NCI-H510A treated with DMSO at 0.1 percent for 48 hours (cell line): ENCODE measurements at places on chromosomes 4 and X.

- no peak for DNase-seq
Measured at GRCh38 chr4:142452161-142452855, 393.8 kb downstream of the INPP4B start.

- DNase-seq, result no peak
Measured at GRCh38 chrX:131739823-131740222, 195.9 kb downstream of the OR13H1 start.

DNA sequence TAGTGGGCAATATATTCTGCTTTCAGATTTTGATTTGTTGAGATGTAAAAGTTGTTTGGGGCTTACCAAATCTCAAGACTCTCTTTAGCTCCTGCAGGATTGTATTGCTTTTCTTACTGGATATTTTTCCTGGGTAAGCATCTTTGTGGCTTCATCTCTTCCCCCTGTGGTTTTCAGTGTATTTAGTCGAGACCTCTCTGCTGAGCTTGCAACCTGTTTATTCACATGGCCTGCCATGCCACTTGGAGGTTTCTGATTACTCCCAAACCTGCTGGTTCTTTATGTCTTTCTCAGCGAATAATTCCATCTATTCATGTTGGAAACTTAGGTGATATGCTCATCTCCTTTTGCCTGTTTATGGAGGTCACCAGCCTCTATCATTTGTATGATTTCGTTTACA is 10.9 kb downstream of the CCNG2 start:
- DNase-seq, result no peak

DNA sequence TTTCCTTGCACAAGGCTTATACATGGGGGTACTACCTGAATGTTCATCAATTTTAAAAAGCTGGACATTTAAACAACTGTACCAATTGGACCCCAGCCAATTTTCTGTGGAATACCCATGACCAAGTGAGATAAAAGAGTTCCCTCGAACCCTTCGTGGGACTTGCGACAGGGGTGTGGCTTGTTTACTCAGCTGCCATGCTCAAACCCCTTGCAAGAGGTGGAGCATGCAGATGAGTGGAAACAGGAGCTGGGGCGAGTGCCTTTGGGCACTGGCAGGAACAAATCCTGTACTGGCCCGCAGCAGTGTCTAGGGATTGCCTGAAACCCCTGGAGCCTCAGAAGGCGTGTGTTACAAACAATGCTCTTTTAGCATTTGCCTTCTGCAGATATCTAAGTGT is 144.2 kb downstream of the PDHA2 start:
- peak; percentile 1 for DNase-seq

DNA sequence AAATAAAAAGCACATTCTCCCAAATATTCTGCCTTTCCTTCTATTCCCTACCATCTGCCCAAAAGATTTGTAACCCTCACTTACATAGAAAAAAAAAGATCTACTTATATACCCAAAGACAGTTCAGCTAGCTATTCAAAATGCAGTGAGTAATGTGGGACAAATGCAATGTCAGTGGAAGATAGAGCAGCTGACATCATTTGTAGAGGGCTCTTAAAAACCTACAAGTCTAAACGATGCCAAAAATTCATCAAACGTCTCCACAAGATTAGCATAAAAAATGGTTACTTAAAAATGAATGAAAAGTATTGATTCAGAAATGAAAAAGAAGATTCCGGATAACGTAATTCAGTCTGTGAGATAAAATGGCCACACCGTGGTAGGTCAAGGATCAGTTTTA is 96.5 kb downstream of the ASB9 start:
- DNase-seq, result no peak

GRCh38 chr4:6699388-6699787 is 5.7 kb downstream of the S100P start:
- no peak for DNase-seq

DNA sequence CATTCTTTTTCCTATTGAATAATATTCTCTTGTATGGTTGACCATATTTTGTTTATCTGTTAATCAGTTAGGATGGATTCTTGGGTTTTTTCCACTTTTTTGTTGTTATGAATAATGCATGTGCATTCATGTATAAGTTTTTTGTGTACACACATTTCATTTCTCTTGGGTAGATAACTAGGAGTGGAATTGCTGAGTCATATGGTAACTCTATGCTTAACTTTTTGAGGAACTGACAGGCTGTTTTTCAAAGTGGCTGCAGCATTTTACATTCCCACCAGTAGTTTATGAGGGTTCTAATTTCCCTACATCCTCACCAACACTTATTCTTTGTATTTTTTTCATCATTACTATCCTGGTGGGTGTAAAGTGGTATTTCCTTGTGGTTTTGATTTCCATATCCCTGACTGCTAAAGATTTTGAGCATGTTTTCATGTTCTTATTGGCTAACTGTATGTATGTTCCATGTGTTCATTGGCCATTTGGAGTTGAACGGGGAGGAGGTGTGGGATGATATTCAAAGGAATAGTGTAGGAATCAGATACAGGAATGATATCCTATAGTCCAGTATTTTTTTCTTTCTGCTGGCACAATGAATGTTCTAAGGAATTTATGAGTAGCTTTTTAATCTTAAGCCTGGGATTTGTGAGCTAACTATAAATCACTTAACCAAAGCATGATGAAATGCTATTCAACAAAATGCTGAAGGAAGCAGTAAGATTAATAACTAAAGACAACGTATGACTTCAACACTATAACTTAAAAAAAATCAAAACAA is 114.3 kb downstream of the AMELX start:
- no peak for DNase-seq

- no peak for DNase-seq
Measured at GRCh38 chr4:138428611-138429010, 186.5 kb upstream of the SLC7A11 start.

- no peak for DNase-seq
Measured at GRCh38 chr4:158622251-158622650, 49.4 kb downstream of the C4orf46 start.

DNA sequence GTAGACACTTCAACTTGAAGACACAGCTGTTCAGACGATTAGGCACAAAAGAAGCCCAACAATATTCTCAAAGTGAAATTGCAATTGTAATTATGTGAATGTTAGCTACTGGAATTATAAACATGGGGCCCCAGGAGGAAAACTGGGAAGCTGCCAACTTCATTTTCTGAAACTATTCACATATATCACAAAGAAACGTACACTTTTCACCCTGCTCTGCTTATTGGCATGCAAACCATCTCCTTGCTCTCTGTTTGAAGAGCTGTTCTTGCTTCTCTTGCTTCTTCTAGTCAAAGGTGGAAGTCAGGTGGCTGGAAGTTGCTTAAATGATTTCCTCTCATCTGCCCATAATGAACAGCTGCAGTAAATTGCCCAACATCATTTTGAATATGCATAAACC is 320.1 kb downstream of the CFAP299 start:
- no peak for DNase-seq

DNA sequence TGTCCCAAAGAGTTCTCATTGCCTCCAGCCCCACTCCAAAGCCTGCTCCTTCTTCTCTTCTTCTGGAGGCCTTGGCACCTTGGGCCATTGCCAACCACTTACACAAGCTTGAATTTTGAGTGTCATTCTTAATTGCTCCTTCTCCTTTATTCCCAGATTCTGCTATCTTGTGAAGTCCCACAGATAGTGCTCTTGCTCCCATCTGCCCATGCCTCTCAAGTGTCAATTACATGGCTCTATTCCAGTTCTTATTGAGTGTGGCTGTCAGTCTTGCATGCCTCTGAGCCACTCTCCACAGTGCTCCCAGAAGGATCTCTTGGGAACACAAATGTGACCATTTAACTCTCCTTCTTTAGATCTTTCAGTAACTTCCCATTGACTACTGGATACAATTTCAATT is 117.3 kb upstream of the SFRP2 start:
- no peak for DNase-seq

GRCh38 chr4:47145630-47146029 is 114.3 kb downstream of the GABRB1 start:
- DNase-seq, result no peak

GRCh38 chrX:154090731-154091130 is 6.8 kb downstream of the MECP2 start:
- no peak for DNase-seq

DNA sequence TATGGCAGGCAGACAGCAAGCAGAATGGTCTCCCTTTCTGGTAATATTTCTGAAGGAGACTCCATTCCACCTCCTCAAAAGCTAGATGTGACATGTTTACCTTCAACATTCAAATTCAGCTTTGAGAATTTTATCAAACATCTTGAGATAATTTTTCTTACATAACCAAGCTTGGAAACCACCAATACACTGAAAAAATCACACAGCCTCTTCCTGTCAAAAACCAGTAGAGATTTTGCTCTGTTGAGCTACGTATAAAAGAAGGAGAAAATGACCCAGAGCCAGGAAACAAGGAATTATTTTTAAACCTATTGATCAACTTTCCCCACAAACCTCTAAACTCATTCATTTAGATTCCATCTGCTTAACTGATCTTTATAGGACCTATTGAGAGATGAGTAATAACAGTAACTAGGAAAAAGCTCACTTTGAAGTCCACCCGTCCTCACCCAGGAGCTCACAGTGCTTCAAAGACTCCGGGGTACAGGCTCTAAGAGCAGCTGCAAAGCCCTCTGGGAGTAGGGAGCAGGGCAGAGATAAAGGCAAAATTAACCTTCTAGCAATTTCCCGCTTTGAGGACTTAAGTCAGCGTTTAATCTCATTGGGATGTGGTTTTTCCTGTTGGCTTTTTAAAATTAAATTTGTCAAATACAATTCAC is 318.2 kb upstream of the RASGEF1B start:
- no peak for DNase-seq

- no peak for DNase-seq
Measured at GRCh38 chrX:3715921-3716320, 2.5 kb upstream of the PRKX start.

DNA sequence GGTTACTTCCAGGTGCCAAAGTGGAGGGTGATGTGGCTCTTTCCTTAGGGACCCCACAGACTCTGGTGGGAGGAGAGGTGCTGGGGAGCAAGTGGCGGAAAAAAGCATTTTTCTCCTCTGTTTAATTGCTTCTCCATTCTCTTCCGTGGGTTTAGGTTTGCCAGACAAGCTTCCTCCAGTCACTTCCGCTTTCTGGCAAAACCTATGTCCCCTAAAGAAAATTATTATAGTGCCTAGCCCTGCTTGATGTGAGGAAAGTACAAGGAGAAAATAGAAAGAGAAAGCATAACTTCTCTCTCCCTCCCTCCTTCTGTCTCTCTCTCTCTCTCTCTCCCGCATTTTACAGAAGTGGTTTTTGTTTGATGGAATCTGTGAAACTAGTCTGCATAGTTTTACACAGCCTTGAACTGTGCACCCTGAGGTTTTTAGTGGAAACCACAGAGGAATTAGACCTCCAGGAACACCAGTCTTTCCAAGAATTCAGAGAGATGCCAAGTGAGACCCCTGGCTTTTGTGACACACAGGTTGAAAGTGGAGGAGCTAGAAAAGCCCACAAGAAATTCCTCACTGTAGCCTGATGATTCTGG is 231.1 kb upstream of the ANXA3 start:
- no peak for DNase-seq

DNA sequence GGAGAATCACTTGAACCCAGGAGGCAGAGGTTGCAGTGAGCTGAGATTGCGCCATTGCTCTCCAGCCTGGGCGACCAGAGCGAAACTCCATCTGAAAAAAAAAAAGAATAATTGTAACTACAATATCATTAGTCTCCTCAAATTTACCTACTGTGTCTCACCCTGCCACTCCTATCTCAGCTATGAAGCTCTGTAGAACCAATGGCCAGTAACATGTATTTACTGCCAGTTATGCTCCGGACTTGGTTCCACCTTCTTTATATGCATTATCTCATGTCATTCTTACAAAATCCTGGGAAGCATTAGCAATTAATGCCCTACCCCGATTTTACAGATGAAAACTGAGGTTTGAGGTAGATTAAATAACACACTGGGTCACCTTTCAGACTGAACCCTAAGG is 7.0 kb upstream of the FAT1 start:
- DNase-seq, result no peak

- DNase-seq, result no peak
Measured at GRCh38 chr4:15656038-15656470, 897 bp upstream of the FBXL5 start.

GRCh38 chr4:31125496-31125895 is 405.3 kb downstream of the PCDH7 start:
- no peak for DNase-seq

DNA sequence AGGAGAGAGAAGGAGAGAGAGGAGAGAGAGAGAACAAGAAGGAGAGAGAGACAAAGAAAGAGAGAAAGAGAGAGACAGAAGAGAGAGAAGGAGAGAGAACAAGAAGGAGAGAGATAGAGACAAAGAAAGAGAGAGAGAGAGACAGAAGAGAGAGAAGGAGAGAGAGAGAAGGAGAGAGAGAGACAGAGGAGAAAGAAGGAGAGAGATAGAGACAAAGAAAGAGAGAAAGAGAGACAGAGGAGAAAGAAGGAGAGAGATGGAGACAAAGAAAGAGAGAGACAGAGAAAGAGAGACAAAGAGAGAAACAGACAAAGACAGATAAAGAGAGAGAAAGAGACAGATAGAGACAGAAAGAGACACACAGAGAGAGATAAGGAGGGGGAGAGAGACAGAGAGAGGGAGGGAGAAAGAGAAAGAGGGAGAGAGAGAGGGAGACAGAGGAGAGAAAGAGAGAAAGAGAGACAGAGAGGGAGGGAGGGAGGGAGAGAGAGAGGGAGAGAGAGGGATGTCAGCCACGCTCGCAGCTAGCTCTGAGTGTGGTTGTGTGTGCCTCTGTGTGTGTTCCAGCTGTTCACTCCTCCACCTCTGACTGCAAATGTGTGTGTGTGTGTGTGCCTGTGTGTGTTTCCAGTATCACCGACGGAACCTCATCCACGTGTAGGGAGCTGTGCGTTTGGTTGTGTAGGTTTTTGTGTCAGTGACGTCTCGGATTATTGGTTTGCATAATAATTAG is 105.8 kb downstream of the CRLF2 start:
- no peak for DNase-seq

GRCh38 chr4:80231180-80231579 is 33.9 kb downstream of the PRDM8 start:
- DNase-seq, result no peak

- no peak for DNase-seq
Measured at GRCh38 chr4:153485359-153485758, 19.2 kb downstream of the TMEM131L start.

GRCh38 chr4:82747686-82748575 is 50.7 kb downstream of the SCD5 start:
- DNase-seq, result peak; percentile 12

DNA sequence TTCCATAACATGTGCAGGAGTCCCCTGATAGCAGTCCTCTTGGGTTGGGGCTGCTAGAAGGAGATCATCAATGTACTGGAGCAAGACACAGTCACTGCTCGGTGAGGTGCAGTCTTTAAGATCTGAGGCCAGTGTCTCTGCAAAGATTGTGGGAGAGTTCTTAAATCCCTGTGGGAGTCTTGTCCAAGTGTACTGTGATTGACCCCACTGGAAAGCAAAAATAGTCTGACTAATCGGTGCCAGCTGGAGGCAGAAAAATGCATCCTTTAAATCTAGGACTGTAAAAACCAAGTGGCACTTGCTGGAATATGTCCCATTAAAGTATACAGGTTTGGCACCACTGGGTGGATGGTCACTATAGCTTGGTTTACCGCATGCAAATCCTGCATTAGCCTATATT is 31.1 kb downstream of the SULT1E1 start:
- DNase-seq, result no peak

GRCh38 chr4:175951794-175952193 is 113.8 kb upstream of the WDR17 start:
- no peak for DNase-seq

- DNase-seq, result no peak
Measured at GRCh38 chr4:92641409-92641808, 337.6 kb downstream of the GRID2 start.
